ENCODE measurements at places on chromosomes 12 and 14.
A peak's percentile ranks its signal among the peaks of the same experiment; 100 is the strongest.

- H3K27me3 ChIP-seq = no peaks in the 10 kb centered on the region
- peaks cover 11% of the 10 kb centered on the region for H3K4me1 ChIP-seq
- H3K27ac ChIP-seq = no peak overlapping the region
- H3K4me3 ChIP-seq = no peak overlapping the region
- no peak for DNase-seq
These were observed 38.8 kb upstream of the NINJ2 start for GRCh38 chr12:701896-702539.

DNA sequence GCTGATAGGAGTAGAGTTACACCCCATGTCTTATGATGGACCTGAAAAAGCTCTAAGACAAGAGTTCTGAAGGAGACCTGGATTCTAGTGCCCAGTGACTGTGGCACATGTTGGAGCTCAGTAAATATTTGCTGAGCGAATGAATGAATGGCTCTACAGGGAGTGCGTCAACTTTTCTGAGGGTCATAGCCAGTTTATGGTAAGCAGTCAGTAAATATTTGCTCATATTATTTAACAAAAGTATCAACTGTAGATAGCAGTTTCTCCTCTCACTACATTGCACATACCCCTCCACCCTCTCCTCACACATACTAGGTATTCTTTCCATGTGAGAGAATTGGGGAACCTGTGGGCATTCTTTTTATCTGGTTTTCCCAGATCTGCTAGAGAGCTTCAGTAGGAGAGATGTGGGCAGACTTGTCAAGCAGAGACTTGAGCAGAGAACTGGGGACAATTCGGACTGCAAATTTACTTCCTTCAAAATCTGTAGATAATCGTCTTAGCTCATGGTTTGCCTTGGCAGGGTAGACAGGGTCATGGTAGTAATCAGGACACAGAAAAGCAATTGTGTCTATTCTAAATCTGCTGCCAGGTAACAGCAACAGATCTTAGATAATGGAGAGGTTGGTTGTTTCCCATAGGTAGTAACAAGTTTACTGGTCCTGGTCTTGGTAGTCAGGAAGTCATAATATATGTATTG, 5.7 kb downstream of the SLC4A8 start:
- no peak overlapping the region for H3K27ac ChIP-seq
- no peaks in the 10 kb centered on the region for H3K27me3 ChIP-seq
- no peaks in the 10 kb centered on the region for H3K36me3 ChIP-seq
- DNase-seq = no peak
- H3K4me3 ChIP-seq = no peak overlapping the region

DNA sequence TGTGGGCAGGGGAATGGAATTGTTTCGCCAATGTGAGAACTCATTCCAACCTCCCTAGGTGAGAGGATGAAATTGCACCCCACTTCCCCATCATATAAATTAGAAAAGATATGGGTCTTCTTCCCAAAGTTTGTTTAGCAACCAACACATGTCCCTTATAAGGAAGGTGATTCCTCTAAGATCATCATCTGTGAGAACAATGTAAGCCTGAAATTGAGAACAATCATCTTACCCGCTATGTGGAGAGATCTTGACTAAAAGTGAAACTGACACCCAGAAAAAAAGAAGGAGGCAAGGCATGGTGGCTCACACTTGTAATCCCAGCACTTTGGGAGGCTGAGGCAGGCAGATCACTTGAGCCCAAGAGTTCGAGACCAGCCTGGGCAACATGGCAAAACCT, 173.2 kb upstream of the HMGA2 start:
- no peak overlapping the region for H3K27ac ChIP-seq
- peaks cover 15% of the 10 kb centered on the region for H3K27me3 ChIP-seq
- H3K4me1 ChIP-seq = no peaks in the 10 kb centered on the region

- H3K4me3 ChIP-seq = no peak overlapping the region
- no peaks in the 10 kb centered on the region for H3K36me3 ChIP-seq
- no peak for DNase-seq
- H3K4me1 ChIP-seq = peaks cover 2% of the 10 kb centered on the region
These were observed 16.6 kb upstream of the SFSWAP start for GRCh38 chr12:131694116-131694838.

DNA sequence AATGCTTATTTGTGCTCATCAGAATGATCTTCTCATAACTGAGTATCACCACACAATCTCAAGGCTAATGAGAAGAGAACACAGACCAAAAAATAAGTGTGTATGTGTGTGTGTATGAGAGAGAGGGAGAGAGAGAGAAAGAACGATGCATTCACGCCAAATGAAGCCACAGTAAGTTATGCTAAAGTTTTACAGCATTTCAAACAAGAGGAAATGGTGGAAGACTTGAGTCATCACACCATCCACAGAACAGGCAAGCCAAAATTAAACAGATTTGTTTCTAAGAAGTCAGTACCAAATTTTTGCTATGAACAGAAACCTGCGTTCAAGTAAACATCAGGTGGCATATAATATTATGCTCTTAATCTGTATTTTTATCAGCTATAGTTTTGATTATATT, 141.2 kb downstream of the MED13L start:
- H3K4me1 ChIP-seq = peaks cover 41% of the 10 kb centered on the region
- no peaks in the 10 kb centered on the region for H3K27me3 ChIP-seq
- H3K27ac ChIP-seq = no peak overlapping the region
- no peak overlapping the region for H3K4me3 ChIP-seq

DNA sequence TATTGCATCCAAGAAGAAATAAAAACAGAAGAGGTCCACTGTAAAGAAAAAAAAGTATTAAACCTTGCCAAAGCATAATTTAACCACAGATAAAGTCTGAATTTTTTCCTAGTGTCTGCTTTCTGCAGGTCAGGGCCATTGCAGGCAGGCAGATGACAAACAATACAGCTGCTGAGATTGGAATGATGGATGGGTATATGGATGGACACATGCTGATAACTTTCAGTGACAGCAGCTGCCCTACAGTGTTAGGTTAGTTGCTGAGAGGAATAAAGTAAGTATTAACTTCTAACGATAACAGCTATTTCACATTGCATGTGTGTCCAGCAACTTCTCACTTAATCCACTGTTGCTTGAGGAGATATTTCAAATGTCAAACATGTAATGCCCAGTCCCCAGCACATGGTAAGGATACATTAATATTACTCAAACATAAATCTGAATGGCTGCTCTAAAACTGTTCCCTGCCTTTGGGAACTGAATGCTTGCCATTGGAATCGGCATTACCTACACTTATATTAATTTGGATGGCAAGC, 515.3 kb downstream of the RMST start:
- no peak overlapping the region for H3K27ac ChIP-seq
- H3K4me3 ChIP-seq = no peak overlapping the region
- no peak for DNase-seq
- no peaks in the 10 kb centered on the region for H3K4me1 ChIP-seq
- H3K27me3 ChIP-seq = peaks cover 5% of the 10 kb centered on the region
- no peaks in the 10 kb centered on the region for H3K36me3 ChIP-seq

DNA sequence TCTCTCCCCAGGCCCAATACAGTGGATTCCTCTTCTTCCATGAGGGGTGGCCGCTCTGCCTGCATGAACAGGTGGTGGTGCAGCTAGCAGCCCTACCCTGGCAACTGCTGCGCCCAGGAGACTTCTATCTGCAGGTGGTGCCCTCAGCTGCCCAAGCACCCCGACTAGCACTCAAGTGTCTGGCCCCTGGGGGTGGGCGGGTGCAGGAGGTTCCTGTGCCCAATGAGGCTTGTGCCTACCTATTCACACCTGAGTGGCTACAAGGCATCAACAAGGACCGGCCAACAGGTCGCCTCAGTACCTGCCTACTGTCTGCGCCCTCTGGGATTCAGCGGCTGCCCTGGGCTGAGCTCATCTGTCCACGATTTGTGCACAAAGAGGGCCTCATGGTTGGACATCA, 3.8 kb downstream of the ARHGEF40 start:
- no peak for DNase-seq
- H3K36me3 ChIP-seq = peaks cover 14% of the 10 kb centered on the region
- peak overlapping the region; percentile 95 for H3K27ac ChIP-seq
- H3K4me1 ChIP-seq = peaks cover 35% of the 10 kb centered on the region
- H3K27me3 ChIP-seq = peaks cover 52% of the 10 kb centered on the region

DNA sequence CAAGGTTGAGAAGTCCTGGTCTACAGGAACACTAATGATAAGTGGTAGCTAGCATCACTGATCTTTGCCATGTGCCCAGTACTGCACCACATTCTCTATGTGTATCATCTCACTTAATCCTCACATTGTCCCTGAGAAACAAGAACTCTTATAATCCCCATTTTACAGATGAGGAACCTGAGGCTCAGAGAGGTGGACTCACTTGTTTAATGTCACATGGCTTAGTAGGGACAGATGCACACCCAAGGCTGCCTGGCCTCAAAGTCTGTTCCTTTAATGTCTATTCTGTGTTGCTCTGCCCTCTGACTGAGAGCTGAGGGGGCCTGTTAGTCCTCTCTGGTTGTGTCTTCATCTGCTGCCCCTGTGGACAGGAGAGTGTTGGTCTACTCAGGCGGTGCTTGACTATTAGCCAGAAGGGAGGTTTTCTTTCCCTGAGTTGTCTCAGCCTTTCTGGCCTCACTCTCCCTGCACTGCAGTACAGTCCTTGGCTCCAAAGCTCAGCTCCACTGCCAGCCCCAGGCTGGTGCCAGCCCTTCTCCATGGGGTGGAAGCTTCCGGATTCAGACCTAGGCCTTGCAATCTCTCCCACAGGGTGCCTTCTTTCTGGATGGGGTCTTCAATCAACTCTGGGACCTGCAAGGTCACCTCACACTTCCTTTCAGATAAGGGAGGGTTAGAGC, 4.9 kb upstream of the DYNLL1 start:
- no peak for DNase-seq
- peaks cover 17% of the 10 kb centered on the region for H3K4me1 ChIP-seq
- H3K4me3 ChIP-seq = no peak overlapping the region

DNA sequence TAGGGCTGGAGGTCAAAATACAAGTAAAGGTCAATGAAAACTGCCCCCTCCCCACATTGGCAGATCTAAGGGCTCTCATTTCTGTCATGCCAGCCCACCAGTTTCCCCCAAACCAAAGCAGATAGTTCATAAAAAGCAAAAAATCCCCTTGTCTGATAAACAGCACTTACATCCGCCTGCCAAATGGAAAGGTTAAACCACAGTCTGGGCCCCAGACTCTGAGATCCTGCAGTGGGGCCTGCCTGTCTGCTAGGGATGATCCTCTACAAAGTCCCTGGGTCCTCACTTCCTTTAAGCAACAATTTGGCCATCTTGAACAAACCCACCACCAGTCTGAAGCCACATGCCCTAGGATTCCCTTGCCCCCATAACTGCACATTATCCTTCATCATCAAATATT, 9.7 kb upstream of the RPS26 start:
- H3K4me3 ChIP-seq = peak overlapping the region; percentile 7
- no peak for DNase-seq
- H3K36me3 ChIP-seq = peaks cover 10% of the 10 kb centered on the region
- H3K27me3 ChIP-seq = no peaks in the 10 kb centered on the region

- no peak for DNase-seq
- no peaks in the 10 kb centered on the region for H3K4me1 ChIP-seq
- H3K27ac ChIP-seq = no peak overlapping the region
- H3K36me3 ChIP-seq = no peaks in the 10 kb centered on the region
These were observed 46.1 kb downstream of the BEGAIN start for GRCh38 chr14:100540926-100541620.

DNA sequence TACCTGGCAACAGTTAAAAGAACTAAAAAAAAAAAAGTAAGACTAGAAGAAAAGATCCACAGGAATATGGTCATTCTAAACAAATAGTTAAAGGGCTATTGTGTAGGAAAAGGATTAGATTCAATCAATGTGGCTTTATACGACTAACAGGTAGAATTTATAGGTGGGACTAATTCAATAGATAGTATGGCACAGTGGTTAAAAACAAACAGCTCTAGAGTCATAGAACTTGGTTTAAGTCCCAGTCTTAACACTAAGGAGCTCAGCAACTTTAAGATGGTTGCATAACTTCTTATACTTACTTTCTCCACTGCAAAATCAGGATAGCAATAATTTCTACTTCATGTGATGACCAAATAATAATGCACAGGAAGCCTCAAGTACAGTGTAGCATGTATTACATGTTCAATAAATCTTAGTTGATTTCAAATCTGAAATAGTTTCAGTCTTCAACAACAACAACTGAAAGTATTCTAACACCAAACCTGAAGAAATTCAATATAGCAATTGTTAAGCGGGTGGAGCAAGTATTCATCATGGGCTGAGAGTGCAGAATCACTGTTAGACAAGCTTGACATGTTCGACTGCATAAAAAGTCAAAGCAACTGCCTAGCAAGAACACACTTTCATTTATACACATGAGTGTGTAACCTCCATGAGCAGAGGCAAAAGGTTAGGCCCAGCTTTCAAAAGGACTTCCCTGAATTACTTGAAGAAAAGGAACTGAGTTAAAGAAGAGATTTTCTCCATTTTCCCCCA, 50.4 kb downstream of the ITPR2 start:
- peaks cover 12% of the 10 kb centered on the region for H3K4me1 ChIP-seq
- no peak overlapping the region for H3K27ac ChIP-seq
- peaks cover 6% of the 10 kb centered on the region for H3K36me3 ChIP-seq
- no peaks in the 10 kb centered on the region for H3K27me3 ChIP-seq

GRCh38 chr12:56725723-56726102, 614 bp upstream of the NACA start:
- H3K4me3 ChIP-seq = peak overlapping the region; percentile 99
- H3K27me3 ChIP-seq = no peaks in the 10 kb centered on the region
- peaks cover 38% of the 10 kb centered on the region for H3K4me1 ChIP-seq
- peaks cover 8% of the 10 kb centered on the region for H3K36me3 ChIP-seq

- H3K4me1 ChIP-seq = no peaks in the 10 kb centered on the region
- H3K27ac ChIP-seq = no peak overlapping the region
- H3K27me3 ChIP-seq = peaks cover 16% of the 10 kb centered on the region
- H3K4me3 ChIP-seq = no peak overlapping the region
- H3K36me3 ChIP-seq = no peaks in the 10 kb centered on the region
- DNase-seq = no peak
These were observed 8.2 kb upstream of the NTS start for GRCh38 chr12:85865890-85866289.

GRCh38 chr12:4006743-4007142, 133.5 kb upstream of the PARP11 start:
- H3K4me3 ChIP-seq = no peak overlapping the region
- H3K27me3 ChIP-seq = no peaks in the 10 kb centered on the region
- H3K27ac ChIP-seq = no peak overlapping the region

DNA sequence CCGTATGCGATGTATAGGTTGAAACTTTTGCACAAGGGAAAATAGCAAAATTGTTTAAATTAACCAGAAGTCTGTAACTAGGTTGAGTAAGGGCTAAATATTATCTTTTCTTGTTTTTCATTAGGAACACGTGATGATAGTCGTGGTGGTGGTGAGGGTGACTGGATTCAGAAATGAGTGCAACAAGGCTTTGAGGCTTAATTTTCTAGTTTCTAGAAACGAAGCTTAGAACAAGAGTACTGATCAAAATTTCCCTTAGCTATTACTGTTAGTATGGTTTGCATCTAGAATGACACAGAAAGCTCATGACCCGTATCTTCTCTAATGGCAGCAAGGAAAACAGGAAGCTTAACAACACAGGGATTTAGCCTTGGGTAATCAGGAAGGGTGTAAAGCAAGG, 7.0 kb downstream of the SLIRP start:
- H3K27me3 ChIP-seq = no peaks in the 10 kb centered on the region
- no peak for DNase-seq

GRCh38 chr12:25009496-25010092, 60.7 kb upstream of the BCAT1 start:
- no peak for DNase-seq
- no peaks in the 10 kb centered on the region for H3K36me3 ChIP-seq
- H3K27ac ChIP-seq = no peak overlapping the region
- peaks cover 1% of the 10 kb centered on the region for H3K27me3 ChIP-seq
- H3K4me3 ChIP-seq = no peak overlapping the region
- no peaks in the 10 kb centered on the region for H3K4me1 ChIP-seq

Measured in T-helper 17 cell (primary cell).